Thoracic aorta endothelial cell (primary cell): ENCODE measurements at places on chromosomes 11 and 22. TPM values are rescaled to one million over a fixed set of nuclear protein-coding genes. Genes with fewer than 3 reads are reported as not detected.

OR5F1 gene
- total RNA-seq: not detected in 2 replicates

SNU13 gene
- 67.4 and 87.7 TPM in 2 replicates for total RNA-seq

OR51B5 gene
- not detected in 2 replicates for total RNA-seq

MMP11 gene
- total RNA-seq: 4.8 and 5.3 TPM in 2 replicates

UBE2L3 gene
- 76.7 and 77.7 TPM in 2 replicates for total RNA-seq

PRSS23 gene
- total RNA-seq: 282 and 350 TPM in 2 replicates

OR8K1 gene
- total RNA-seq: not detected in 2 replicates
